Iris pigment epithelial cell (primary cell): ENCODE measurements at places on chromosomes 12 and 14.

- DNase-seq, result peak; percentile 86
Measured at GRCh38 chr12:52372216-52373154, 5.2 kb upstream of the KRT85 start.

GRCh38 chr14:70741482-70741881 is 67.8 kb downstream of the MAP3K9 start:
- DNase-seq, result no peak

- no peak for DNase-seq
Measured at GRCh38 chr14:21054123-21054767, 3.4 kb upstream of the RNASE8 start.

- peak; percentile 65 for DNase-seq
Measured at GRCh38 chr14:61152851-61153364, 128.2 kb downstream of the TMEM30B start.

- peak; percentile 82 for DNase-seq
Measured at GRCh38 chr12:56189099-56189917, at the start of gene SMARCC2. Gene SMARCC2 (minus strand): TSS chr12:56189483. CDS start chr12:56189461, 22 bp downstream.

- DNase-seq, result peak; percentile 96
Measured at GRCh38 chr14:96053600-96054381, 14.6 kb downstream of the C14orf132 start.

DNA sequence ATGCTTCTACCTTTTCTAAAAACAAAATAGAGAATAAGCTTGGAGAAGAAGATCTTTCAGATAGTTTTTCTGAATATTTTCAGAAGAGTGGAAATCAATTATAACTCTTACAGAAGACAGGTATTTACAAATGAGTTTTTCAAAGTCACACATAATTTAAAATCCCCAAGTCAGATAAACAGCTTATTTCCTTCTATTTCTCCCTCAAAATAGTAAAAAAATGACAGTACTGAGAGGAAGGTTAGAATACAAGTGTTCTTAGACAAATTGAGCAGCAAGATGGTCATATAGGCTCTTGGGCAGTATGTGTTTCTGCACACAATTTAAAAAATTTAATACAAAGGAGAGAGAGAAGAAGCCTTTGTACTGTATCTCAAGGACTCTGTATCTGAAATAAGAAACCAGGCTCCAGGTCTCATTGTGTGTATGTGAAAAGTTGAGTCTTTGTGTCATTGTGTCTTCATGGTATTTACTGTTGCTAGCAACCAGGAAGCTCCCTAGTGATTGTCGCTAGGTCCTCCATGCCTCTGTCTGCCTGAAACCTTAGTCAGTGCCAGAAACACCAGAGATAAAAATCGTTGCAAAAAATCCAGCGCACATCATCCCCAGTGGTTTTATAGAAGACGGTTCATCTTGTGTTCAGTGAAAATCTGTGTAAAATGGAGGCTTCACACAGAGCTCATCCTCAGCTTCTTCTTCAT is 12.9 kb upstream of the TUBA1A start:
- DNase-seq, result peak; percentile 88

GRCh38 chr12:88242571-88242925 is 100.4 kb downstream of the TMTC3 start:
- DNase-seq, result peak; percentile 83

DNA sequence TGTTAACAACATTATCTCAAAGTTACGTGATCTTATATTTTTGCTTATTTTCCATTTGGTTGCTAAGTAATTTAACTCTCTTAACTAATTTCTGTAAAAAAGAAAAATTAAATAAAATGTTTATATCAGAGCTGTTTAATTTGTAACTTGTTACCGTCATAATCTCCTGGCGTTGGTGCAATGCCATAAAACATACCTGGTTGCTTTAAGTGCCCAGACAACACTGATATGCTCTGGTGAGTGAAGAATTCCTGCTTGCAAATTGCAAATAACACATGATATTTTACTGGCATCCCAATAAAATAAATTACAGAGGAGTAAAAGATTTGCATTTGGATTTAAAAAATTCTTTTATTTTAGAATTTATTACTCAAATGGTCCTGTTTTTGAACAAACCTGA is 640.1 kb upstream of the MIS18BP1 start:
- no peak for DNase-seq

DNA sequence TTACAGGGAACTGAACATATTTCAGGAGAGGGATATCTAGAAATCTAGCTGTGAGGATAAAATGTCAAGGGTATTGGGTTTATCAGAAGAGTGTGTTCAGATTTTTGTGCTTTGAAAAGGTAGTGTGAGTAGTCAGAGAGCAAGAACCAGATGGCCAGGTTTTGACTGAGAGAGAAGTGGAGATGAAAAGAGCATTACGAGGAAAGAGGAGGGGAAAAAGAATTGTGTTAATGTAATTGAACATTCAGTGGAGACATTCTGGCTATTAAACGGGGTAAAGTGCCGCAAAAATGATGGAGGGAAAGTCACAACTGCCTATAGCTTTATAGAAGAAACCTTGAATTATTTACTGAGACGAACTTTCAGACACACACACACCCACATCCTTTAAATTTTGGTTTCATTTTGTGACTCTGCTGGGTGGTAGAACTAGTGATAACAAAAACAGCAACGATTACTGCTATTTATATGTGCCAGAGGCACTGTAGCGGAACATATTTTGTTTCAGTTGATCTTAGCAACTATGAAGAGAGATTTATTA is 213.6 kb downstream of the ERC1 start:
- peak; percentile 23 for DNase-seq

DNA sequence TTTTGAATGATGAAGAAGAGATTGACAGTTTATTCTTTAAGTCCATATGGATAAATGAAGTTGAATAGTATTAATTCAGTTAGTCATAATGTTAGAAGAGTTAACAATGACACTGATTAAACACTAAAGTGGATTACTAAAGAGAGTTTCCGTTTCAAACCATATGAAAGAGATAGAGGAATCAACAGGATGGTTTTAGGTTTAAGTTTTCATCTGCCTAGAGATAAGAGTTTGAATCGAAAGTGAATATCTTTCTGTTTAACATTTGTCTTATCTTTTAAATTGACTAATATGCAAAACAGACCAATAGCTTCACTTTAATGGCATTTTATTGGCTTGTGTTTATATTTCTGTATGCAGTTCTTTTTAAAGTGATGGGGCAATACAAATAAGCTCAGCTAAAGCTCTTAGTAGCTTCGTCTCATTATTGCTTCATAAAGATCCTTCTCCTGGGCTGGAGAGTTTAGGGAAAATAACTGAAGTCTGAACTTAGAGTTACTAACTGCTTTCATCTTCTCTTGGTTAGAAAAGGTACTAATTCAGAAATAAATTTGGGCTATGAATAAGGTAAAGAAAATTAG is 66.0 kb downstream of the MIPOL1 start:
- DNase-seq, result peak; percentile 28

DNA sequence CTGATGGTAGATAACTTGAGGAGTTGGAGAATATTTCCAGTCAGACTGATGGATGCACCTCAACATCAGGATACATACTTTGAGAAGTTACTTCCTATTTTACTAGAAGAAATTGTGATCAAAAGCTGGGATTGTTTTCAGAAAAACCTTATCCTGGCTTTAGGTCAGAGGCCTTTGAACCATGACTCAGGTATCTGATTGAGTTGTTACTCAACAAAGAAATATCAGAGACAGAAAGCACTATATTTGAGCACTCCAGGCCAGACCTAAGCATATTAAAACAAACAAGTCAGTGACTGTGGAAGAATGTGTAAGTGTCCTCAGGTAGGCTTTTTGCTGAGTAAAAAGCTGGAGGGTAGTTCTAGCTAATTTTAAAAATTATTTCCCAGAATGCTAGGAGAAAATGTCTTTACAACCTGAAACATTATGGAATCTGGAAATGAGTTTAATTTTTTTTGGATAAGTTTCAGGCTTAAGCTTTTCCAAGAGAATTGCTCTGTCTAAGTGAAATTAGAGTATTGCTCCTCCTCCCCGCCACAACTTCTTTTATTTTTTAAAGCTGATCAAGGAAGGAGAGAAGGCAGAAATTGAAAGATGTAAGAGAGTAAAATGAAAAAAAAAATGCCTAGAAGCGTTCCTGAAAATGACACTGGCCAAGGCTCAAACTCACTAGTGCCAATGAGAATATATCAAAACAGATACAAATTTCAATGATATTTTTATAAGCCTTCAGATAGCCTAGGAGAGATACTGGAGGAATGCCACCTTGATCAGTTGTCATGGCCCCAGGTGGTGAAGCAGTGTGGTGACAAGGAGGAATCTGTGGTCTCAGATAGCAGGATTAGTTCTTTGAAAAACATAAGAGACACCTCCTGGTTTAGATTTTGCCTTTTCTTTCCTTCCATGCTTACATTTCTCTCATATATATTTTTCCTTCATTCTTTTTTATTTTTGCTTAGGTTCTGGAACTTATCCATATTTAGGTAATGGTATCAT is 790.3 kb downstream of the TMTC2 start:
- no peak for DNase-seq

DNA sequence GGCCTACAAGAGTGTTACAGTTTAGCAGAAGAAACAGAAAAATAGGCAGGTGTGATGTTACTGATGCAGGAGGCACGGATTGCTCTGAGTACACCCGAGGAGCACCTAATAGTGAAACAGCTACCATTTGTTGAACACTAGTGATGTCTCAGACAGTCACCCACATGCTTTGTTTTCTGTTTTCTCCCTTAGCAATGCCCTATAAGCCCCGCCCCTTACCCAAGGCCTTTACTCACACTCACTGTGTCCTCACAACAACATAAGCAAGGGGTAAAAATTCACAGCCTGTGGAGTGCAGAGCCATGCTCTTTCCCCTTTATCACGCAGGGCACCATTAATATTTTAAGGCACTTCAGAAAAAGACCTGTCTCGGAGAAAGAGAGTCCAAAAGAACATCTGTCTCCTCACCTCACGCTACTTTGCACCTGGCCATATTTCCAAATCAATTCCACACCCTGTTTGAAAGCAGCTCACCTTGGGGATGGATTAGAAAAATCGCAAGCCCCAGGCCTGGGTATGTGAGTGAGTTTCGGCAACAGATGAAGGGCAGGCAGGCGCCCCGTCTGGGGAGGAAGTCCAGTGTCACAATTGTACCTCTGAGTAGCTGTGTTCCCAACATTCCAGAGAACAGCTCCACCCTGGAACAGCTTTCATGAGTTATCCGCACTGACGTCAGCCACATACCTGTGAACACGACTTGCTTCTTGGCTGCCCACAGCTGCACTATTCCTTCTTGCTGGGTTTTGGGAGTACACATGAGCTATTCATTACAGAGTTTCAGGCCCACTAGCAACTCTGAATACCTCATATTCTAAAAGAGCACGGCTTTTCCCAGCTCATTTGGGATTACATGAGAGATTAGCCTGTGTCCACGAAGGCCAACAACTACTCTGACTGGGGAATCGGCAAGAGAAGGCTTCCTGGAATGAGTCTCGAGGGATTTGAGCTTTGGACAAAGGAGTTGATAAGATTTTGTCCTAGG is 26.0 kb downstream of the MAPK1IP1L start:
- peak; percentile 59 for DNase-seq

GRCh38 chr14:56549721-56550120 is 29.9 kb upstream of the TMEM260 start:
- no peak for DNase-seq

GRCh38 chr12:131309700-131310099 is 356.0 kb downstream of the ADGRD1 start:
- no peak for DNase-seq

- no peak for DNase-seq
Measured at GRCh38 chr12:92149563-92149962, 3.9 kb upstream of the BTG1 start.

GRCh38 chr12:30837595-30837994 is 82.8 kb upstream of the CAPRIN2 start:
- no peak for DNase-seq

DNA sequence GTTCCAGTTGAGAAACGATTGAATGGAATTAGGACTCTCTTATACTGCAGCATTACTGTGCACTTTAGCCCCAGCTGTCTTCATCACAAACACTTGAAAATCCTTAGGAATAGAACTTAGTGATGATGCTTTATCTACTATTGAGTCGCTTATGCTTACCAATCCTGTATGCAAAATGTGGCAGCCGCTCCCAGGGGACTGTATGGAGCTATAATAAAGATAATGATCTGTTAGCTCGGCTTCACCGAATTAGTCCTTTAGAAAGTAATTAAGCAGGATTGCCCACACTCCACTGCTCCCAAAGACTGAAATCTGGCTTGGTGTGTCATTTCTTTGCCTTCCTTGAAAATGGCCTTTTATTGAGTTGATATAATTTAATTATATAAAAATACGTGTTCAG is 10.6 kb downstream of the EML1 start:
- no peak for DNase-seq

- no peak for DNase-seq
Measured at GRCh38 chr12:106601496-106601895, 18.7 kb downstream of the RFX4 start.
